ENCODE measurements at places on chromosomes 12 and 14. TPM values are rescaled to one million over a fixed set of nuclear protein-coding genes. Genes with fewer than 3 reads are reported as not detected.

PRDM4 gene
- total RNA-seq = 37.2 TPM

TNFAIP2 gene
- 135 TPM for total RNA-seq

TSHR gene
- total RNA-seq = not detected

EPYC gene
- total RNA-seq = not detected

DNA sequence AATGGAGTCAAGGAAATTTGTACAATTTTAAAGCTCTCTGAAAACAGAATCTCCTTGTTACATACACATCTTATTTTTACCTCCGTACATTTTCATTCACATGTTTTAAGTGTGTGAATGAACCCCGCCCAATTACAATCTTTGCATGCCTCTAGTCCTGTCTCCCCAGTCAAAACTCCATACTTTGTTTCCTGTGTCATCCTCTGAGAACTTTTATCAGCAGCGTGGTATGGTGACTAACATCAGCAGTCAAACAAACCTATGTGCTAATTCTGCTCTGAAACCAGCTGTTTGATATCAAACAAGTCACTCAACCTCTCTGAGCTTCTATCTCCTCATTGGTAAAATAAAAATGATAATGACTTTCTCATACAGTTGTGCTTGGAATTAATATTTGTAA lies 15.8 kb upstream of the ERGIC2 start:
- no peak overlapping the region for H3K27ac ChIP-seq
- H3K4me1 ChIP-seq = no peaks in the 10 kb centered on the region
- no peaks in the 10 kb centered on the region for H3K27me3 ChIP-seq
- no peaks in the 10 kb centered on the region for H3K36me3 ChIP-seq

DNA sequence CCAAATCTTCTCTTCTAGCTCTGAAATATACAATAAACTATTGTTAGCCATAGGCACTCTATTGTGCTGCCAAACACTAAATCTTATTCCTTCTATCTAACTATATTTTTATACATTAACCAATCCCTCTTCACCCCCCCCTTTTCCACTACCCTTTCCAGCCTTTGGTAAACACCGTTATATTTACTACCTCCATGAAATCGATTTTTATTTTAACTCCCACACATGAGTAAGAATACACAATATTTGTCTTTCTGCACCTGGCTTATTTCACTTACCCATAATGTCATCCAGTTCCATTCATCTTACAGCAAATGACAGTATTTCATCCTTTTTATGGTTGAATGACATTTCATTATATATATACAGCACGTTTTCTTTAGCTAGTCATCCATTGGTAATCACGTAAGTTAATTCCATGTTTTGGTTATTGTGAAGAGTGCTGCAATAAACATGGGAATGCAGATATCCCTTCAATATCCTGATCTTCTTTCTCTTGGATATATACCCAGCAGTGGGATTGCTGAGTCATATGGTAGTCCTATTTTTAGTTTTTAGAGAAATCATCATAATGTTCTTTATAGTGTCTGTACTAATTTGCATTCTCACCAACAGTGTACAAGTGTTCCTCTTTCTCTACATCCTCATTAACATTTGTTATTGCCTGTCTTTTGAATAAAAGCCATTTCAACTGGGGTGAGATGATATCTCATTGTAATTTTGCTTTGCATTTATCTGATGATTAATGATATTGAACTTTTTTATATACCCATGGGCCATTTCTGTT lies 34.2 kb upstream of the PLBD1 start:
- no peak overlapping the region for H3K27ac ChIP-seq
- no peak for DNase-seq
- no peaks in the 10 kb centered on the region for H3K36me3 ChIP-seq

DNA sequence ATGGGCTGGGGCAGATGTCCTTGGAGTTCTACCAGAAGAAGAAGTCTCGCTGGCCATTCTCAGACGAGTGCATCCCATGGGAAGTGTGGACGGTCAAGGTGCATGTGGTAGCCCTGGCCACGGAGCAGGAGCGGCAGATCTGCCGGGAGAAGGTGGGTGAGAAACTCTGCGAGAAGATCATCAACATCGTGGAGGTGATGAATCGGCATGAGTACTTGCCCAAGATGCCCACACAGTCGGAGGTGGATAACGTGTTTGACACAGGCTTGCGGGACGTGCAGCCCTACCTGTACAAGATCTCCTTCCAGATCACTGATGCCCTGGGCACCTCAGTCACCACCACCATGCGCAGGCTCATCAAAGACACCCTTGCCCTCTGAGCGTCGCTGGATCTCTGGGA lies 2.7 kb upstream of the SMIM41 start:
- DNase-seq = no peak
- no peak overlapping the region for H3K27ac ChIP-seq
- H3K27me3 ChIP-seq = no peaks in the 10 kb centered on the region

DNA sequence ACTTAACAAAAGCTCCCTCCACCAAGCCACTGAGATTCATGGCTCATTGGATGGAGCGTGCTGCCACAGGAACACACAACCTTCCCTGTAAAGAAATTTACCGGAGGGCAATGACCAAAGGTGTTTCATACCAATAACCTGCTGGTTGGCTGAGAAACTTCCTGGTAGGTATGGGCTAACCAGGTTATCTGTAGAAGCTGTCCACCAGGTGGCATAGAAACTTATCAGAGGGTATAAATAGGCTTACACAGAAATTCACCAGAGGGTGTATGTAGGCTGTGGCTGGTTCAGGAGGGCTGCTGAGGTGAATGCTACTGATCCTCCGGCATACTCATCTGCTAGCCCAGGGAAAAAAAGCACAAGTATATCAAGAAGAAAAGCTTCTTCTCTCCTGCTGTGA lies 27.1 kb upstream of the MTERF2 start:
- H3K27me3 ChIP-seq = no peaks in the 10 kb centered on the region
- H3K4me1 ChIP-seq = no peaks in the 10 kb centered on the region
- H3K4me3 ChIP-seq = no peak overlapping the region
- H3K27ac ChIP-seq = no peak overlapping the region

DNA sequence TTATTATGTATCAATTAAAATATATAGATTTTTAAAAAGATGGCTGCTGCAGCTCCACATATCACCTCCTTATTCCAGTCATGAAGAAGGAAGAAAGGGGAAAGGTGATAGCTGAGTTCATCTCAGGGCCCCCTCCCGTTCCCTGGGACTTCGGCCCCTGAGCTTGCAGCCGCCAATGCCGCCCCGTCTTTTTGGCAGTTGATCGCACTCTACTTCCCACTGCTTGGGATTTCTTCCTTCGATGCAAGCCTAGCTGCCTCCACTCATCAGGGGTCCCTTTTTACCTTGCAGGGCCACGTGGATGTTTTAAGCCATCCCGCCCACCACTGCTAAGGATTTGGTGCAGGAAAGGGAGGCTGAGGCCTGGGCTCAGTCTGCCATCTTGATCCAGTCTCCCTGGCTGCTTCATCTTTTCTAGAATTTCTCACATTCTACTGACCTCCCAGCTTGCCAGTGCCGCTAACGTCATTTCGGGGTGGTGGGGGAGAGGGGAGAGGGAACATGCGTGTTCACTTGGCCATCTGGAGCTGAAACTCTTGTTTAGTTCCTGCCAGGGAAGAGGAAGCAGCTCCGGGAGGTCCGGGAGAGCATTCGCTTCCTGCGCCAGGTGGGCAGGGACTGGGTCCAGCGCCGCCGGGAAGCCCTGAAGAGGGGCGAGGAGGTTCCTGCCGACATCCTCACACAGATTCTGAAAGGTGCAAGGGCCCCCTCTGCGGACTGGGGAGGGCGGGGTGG lies 31.3 kb downstream of the CYP46A1 start:
- H3K27ac ChIP-seq = no peak overlapping the region
- no peaks in the 10 kb centered on the region for H3K36me3 ChIP-seq
- no peaks in the 10 kb centered on the region for H3K27me3 ChIP-seq
- DNase-seq = no peak
- no peak overlapping the region for H3K4me3 ChIP-seq
- H3K4me1 ChIP-seq = no peaks in the 10 kb centered on the region

DNA sequence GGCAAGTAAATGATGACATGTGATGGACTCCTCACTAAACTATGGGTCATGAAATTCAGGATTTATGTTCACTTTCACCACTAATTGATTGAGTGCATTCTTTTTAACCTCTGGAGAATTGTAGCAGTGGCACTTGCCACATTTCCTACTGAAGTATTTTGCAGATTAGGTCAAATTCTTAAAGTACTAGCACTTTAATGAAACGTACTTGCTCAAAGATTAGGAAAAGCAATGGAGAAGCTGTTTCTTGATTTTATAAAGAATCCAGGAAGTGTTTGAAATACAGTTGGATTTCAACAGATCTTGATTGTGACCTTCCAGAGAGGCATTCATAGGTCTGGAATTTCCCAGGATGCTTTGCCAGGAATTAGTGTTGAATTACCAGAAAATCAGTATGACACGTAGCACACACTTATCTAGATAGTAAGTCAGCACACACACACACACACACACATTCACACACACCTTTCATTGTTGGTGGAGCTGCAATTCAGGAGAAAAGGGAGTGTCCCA lies 162.6 kb downstream of the MYRFL start:
- H3K4me3 ChIP-seq = peak overlapping the region; percentile 58
- H3K36me3 ChIP-seq = no peaks in the 10 kb centered on the region
- H3K27ac ChIP-seq = peak overlapping the region; percentile 80
- DNase-seq = peak; percentile 42
- H3K27me3 ChIP-seq = no peaks in the 10 kb centered on the region

DNA sequence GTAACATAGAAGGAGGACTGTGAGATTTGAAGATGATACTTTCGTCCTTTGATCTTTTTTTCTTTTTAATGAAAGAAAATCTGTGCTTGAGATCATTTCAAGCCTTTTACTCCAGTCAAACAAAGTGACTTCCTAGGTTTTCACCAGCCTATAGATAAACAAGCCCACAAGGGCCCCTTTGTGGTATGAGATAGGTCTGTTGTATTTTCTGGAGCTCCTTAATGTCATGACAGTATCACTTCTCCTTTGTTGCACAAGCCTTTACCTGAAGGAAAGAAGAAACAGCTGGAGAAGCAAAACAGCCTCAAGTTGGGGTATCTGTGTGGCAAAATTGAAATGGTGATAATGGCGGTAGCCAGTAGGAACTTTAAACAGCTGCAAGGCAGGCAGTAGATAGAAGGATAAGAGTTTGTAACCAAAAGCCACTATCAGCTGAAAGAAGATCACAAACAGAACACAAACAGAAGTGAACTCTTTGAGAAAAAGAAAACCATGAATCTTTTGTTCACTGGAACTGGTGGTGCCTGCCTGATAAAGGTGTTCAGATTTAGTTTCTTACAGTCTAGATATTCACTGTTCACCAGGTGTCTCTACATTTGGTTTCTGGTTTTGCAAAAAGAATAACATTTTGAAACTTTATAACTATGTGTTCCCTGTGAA lies 96.8 kb downstream of the LGR5 start:
- H3K4me1 ChIP-seq = peaks cover 7% of the 10 kb centered on the region
- no peak overlapping the region for H3K27ac ChIP-seq
- H3K36me3 ChIP-seq = no peaks in the 10 kb centered on the region
- no peak for DNase-seq
- H3K27me3 ChIP-seq = no peaks in the 10 kb centered on the region

DNA sequence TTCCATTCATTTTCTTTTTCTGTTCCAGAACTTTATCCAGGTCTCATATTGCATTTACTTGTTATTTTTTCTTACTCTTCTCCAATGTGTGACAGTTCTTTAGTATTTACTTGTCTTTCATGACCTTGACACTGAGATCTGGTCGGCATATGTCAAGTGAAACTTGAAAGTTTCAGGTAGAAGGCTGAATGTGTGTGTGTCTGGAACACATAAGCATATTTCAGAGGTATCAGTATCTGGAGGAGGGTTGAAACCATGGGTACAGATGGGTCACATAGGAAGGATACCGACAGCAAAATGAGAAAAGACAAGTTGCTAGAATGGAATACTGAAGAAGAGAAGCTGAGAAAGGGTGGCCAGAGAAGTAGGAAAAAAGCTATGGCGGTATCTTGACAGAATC lies 22.5 kb upstream of the PTGDR start:
- no peak for DNase-seq
- no peaks in the 10 kb centered on the region for H3K27me3 ChIP-seq
- H3K4me1 ChIP-seq = no peaks in the 10 kb centered on the region
- no peak overlapping the region for H3K27ac ChIP-seq

DNA sequence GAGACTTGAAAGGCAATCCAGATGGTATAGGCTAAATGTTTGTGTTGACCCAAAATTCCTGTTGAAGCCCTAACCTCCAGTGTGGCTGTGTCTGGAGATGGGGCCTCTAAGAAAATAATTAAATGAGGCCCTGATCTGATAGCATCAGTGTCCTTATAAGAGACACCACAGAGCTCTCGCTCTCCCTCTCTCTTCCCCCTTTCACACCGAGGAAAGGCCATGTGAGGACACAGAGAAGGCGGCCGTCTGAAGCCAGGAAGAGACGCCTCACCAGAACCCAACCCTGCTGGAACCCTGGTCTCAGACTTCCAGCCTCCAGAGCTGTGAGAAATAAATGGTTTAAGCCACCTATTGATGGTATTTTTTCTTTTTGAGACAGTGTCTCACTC lies 87.5 kb downstream of the SCARB1 start:
- no peaks in the 10 kb centered on the region for H3K36me3 ChIP-seq
- H3K27me3 ChIP-seq = no peaks in the 10 kb centered on the region
- H3K4me3 ChIP-seq = no peak overlapping the region
- no peak for DNase-seq
- peaks cover 4% of the 10 kb centered on the region for H3K4me1 ChIP-seq
- H3K27ac ChIP-seq = no peak overlapping the region

GRCh38 chr14:70149596-70150165 lies 39.1 kb downstream of the SLC8A3 start:
- DNase-seq = no peak
- H3K4me3 ChIP-seq = no peak overlapping the region
- no peaks in the 10 kb centered on the region for H3K4me1 ChIP-seq
- no peaks in the 10 kb centered on the region for H3K36me3 ChIP-seq
- no peaks in the 10 kb centered on the region for H3K27me3 ChIP-seq

GRCh38 chr12:132391326-132392041 lies 62.1 kb upstream of the GALNT9 start:
- H3K27me3 ChIP-seq = no peaks in the 10 kb centered on the region
- H3K4me3 ChIP-seq = no peak overlapping the region
- H3K4me1 ChIP-seq = no peaks in the 10 kb centered on the region
- H3K36me3 ChIP-seq = no peaks in the 10 kb centered on the region

DNA sequence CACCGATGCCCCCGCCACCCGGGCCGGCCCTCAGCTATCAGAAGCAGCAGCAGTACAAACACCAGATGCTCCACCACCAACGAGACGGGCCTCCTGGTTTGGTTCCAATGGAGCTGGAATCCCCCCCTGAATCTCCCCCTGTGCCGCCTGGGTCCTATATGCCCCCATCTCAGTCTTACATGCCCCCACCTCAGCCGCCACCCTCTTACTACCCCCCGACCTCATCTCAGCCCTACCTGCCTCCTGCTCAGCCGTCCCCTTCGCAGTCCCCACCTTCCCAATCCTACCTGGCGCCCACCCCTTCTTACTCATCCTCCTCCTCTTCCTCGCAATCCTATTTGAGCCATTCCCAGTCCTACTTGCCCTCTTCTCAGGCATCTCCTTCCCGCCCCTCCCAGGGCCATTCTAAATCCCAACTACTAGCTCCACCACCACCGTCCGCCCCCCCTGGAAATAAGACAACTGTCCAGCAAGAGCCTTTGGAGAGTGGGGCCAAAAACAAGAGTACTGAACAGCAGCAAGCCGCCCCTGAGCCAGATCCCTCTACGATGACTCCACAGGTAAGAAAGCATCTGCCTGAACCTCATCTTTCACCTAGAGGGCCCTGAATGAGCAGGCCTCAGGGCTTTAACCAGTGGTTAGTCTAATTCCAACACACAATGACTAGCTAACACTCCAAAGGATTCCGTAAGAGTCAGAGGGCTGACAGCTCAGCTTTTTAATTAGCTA lies 851 bp downstream of the YLPM1 start:
- no peaks in the 10 kb centered on the region for H3K27me3 ChIP-seq
- H3K4me1 ChIP-seq = peaks cover 25% of the 10 kb centered on the region
- H3K27ac ChIP-seq = peak overlapping the region; percentile 83

- H3K27ac ChIP-seq = no peak overlapping the region
- no peak for DNase-seq
- H3K4me3 ChIP-seq = no peak overlapping the region
- H3K4me1 ChIP-seq = no peaks in the 10 kb centered on the region
Observed at GRCh38 chr14:94583557-94583956, 2.3 kb downstream of the SERPINA5 start.

Measured in thoracic aorta (tissue), 2 donors.